GM13976 (cell line): ENCODE measurements at places on chromosomes 1 and 21.
A peak's percentile ranks its signal among the peaks of the same experiment; 100 is the strongest.

DNA sequence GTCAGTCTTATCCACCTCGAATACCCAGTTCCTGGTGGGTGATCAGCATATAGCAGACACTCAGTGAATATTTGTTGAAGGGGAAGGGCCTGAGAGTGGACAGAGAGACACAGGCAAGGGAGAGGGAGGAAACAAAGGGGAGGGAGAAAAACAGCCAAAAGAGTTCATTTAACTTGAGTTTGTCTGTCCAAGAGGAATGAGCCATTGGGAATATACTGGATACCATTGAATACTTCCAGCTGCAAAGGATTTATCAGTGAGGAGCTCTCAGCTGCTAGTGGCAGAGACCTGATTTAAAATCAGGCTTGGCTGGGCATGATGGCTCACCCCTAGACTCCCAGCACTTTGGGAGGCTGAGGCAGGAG is 11.5 kb upstream of the BGLAP start:
- DNase-seq: no peak

DNA sequence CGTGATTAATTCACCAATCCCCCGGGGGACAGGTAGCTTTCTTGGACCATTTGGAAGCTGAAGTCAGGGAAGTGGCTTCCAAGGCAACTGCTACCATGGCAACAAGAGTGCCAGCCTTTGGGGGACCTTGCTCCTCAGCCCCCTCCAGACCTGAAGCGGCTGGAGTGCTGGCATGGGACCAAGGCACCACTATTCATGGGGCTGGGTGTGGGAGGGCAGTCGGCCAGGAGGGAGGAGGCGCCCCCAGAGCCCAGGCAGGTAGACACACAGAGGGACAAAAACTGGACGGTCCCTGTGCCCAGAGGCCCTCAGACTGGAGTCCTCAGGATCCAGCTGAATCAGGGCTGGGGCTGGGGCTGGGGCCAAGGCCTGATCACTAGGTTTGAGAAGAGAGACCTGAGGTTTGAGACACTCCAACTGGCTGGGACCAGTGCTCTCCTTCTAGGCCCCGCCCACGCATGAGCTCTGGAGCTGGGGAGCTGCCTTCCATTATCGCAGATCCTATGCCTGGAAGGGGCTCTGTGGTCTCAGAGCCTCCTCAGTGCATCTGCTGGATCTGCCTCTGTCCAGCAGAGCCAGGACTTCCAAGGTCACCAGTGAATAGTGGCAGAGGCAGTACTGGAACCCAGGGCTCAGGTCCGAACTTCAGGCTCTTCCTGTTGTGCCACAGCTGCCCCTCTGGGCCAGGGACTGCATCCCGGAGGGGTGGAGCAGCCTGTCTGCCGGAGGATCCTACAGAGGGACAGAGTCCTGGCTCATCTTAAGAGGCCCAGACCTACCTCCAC is 3.3 kb upstream of the KNCN start:
- no peak for DNase-seq

DNA sequence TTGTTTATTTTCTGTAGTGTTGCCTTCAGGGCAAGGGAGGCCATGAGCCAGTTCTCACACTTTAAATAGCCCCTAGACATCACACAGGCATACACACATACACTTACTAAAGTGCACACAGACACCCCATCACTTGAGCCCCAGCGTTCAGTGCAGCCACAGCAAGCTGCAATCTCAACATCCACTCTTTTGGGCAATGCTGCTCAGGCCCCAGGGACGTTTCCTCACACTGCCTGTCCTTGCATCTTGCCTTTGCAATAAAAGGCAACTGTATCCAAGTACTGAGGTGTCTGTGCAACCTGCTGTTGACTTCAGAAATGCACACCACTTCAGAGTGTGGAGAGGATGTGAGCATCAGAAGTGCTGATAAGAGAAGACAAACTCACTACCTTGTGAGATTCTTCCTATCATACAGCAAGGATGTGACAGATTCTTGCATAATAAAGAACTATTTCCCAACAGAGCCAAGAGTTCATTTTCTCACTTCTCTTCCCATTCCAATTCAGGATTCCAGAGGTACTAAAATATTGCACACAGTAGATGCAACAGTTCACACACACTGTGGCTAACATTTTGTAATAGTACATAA is 36.2 kb downstream of the IRF2BP2 start:
- DNase-seq: no peak

GRCh38 chr21:34761758-34762330 is 93.0 kb downstream of the CLIC6 start:
- no peak for DNase-seq

DNA sequence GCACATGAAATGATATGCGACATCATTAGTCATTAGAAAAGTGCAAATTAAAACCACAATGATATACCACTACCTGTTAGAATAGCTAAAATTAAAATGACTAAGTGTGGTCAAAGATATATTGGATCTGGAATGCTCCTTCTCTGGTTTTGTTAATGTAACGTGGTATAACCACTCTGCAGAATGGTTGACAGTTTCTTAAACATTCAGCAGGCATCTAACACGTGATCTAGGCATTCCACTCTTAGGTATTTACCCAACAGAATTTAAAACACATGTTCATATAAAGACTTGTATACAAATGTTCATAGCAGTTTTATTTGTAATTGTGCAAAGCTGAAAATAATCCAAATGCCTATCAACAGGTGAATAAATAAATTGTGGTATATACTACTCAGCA is 165.0 kb upstream of the PLXNA2 start:
- DNase-seq: no peak

DNA sequence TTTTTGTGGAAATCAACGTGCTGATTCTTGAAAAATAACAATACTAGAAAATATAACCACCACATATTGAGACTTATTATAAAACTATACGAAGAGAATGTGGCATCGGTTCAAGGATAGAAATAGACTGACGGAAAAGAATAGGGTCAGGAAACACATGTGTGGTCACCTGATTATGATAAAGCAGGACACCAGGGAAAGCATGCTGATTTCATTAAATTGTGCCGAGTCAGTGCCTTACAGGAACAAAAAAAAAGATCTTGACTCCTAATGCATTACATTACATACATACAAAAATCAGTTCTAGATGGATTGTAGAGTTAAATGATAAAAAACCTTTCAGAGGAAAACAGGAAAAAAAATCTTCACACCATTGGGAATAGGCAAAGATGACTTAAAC is 43.5 kb upstream of the SERPINC1 start:
- no peak for DNase-seq

DNA sequence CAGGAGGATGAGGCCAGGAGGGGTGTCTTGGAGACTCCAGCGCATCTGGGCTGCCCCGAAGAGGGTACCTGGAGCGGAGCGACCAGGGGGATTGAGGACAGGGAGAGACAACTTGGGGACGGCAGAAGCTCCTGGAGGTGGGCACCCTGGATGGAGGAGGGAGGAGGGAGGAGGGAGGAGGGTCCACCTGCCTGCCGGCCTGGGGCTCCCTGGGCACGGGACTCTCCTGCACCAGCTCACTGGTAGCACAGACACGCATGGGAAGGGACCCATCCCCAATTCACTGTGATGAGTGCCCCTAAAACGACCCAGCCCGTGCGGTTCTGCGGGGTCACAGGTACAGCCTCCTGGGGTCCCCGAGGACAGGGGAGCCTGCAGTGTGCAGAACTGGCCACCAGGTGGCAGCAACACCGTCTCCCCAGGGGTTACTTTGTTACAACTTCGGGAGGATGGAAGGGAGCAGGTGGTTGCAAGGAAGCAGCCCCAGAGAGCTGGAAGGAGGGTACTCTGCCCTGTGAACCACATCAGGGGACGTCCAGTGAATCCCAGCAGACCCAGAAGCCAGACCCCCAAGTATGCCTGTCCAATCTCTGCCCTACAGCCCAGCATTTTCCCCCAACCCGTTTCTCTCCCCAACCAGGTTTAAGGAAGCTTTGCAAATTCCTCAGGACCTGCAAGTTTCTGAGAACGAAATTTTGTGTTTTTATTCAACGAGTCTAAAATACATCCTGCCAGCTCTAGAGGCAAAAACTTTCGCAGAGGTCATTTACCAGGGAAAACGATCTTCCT is 482.4 kb downstream of the NPHP4 start:
- DNase-seq: peak; percentile 88

DNA sequence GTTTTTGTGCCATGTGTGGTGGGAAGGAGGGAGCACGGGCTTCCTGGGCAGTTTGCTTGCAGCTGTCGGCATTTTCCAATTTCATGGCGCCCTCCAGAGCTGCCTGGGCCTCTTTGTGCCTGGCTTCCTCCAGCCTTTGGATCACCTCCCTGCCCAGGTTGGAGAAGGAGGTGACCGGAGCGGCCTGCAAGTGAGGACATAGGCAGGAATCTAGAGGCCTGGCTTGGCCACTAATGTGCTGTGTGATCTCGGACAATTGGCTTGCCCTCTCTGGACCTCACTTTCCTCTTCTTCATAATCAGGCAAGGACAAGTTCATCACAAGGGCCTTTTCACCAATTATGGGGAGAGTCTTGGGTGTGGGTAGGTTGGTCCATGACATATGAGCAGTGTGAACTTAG is 245.1 kb downstream of the MATN1 start:
- no peak for DNase-seq

DNA sequence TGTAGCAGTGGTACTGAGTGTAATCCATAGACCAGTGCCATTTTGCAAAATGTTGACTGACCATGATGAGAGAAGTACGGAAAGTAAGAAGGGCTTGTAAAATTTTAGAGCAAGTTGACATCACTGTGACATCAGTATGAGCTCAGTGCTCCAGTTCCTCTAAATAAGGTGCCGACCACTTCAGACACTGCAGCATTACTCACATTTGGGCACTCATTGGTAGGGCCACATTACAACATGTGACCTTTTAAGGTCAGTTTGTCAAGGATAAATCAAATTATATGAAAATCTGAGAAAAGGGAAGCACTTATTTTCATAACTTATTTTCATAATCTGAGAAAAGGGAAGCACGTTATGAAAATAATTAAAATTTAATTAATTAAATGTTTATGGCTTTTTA is 128.0 kb upstream of the ERG start:
- DNase-seq: no peak

DNA sequence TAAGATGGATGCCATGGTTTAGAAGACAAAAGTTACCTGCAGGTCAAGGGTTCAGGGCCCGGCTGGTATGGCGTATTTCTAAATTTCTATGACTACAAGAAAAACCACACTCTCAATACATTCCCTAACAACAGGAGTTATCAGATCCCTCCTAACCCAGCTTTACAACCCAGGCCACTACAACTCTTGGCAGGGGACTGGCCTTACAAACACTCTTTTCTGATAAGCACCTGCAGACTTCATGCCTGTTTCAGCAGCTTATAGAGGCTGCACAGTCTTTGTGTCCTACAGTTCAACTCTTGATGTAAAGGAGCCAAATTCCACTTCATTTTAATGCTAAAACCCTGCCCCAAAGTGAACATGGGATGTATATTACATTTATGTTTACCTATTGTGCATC is 461.4 kb downstream of the SIPA1L2 start:
- no peak for DNase-seq

- no peak for DNase-seq
These were observed 231.0 kb downstream of the NRIP1 start for GRCh38 chr21:14833666-14834351.
